Inflammatory macrophage treated with lipopolysaccharide for 1 hour (primary cell): ENCODE measurements at places on chromosomes 16 and 17.

DNA sequence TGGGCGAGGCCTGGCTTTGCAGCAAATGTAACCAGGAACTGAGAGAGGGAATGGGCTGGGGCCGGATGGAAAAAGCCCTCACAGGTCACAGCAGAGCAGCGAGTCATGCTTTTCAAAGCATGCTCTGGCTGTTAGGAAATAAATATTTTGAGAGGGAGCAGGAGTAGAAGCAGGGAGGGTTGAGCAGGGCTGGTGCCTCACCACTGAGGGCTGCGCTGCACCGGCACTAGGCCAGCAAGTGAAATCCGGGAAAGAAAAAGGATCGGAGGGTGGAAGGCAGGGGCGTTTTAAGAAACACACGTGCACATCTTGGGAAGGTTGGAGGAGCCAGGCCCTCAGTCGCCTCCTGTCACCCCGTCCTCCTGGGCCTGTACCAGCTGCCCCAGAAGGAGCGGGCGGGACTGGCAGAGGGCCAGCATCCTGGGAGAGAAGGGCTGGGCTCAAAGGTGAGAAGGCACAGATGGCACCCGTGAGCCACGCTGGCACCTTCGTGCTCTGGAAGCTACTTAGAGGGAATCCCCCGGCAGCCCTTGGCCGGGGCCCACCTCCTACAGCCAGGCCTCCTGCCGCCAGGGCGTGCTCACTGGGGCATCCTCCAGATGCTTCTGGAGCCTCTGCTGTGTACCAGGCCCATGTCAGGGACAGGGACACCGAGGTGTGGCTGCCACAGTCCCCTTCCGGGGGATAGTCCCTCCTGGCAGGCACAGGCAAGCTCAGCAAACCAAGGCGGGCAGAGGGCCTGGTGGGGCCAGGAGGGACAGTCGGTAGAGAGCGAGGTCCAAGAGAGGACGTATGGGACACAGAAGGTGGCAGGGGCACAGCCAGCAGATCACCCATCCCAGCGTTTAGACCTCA is 71.5 kb upstream of the PLCG2 start:
- DNase-seq, result no peak

DNA sequence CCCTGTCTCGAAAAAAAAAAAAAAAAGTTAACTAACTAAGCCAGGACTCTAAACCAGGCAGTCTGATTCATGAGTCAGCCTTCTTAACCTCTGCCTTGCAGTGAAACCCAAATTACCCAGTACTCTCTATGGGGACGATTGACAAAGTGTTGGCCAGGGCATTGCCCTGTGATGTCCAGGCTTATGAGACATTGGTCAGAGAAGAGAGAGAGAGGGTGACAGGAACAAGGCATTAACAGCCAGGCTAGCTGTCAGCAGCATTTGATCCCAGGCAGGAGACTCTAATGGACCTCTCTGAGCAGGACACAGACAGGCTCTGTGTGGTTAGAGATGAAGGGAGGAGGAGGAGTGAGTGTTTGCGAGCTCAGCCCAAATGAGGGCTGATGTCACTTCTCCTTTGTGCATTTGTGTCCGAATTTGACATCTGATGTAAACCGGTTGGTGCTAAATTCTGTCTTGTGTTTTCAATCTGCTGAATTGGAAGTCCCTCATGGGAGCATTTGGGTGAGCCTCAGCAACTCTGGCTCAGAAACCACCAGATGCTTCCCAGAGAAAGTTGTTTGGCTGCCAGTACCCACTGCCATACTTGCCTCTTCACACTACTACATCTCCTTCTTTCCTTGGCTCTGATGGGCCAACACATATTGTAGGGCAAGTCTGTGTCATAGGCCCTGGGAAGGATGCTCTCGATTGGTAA is 4.3 kb upstream of the MYL4 start:
- DNase-seq, result peak; percentile 70

- no peak for DNase-seq
Observed at GRCh38 chr17:1108765-1109605, 70.8 kb downstream of the ABR start.

DNA sequence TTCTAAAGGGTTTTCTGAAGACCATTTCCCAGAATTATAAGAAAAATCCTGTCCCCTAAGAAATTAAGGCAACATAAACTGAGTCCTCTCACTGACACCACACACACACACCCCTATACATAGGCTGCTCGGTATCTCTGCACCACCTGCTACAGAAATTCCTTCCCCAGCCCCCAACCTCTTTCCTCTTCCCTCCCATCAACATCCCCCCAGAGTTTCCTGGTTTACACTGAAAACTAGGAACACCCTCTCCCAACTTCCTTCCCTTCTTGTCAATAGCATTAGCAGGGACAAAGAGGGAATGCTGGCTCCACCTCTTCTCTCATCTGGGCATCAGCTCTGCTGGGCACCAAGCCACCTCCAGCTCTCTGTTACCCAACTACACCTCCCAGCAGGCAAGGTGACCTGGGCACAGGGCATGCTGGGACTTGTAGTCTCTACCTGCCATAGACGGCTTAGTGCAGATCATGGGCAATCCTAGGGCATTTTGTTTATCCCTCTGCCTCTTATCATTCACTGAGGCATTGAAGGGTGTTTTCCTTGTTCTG is 15.7 kb downstream of the CAVIN1 start:
- no peak for DNase-seq

- DNase-seq, result no peak
Observed at GRCh38 chr17:8488491-8488890, 52.8 kb downstream of the NDEL1 start.

DNA sequence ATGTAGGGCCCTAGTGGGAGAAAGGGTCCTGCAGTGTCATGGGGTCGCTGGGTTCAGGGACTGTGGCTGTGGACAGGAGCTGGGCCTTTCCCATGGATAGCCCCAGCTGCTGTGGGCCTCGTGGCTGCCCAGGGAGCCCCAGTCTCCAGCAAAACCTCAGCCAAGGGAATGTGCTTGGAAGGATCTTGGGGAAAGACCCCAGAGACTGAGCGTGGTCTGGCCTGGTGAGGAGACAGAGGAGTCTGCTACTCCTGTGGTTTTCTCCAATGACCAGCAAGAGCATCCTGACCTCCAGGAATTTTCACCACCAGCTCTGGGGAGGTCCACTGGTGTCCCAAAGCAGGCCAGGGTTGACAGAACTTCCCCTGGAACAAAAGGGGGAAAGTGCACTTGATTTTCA is 42.3 kb downstream of the RNF112 start:
- no peak for DNase-seq

- DNase-seq, result no peak
Observed at GRCh38 chr17:41301204-41301790, 1.4 kb downstream of the KRTAP29-1 start.

GRCh38 chr17:71978435-71978834 is 142.4 kb upstream of the SOX9 start:
- no peak for DNase-seq

GRCh38 chr17:6035801-6036394 is 34.3 kb upstream of the WSCD1 start:
- no peak for DNase-seq

- no peak for DNase-seq
Observed at GRCh38 chr16:8236816-8237215, 353.5 kb downstream of the TMEM114 start.

- DNase-seq, result no peak
Observed at GRCh38 chr17:78265121-78265520, 33.7 kb downstream of the TMEM235 start.

DNA sequence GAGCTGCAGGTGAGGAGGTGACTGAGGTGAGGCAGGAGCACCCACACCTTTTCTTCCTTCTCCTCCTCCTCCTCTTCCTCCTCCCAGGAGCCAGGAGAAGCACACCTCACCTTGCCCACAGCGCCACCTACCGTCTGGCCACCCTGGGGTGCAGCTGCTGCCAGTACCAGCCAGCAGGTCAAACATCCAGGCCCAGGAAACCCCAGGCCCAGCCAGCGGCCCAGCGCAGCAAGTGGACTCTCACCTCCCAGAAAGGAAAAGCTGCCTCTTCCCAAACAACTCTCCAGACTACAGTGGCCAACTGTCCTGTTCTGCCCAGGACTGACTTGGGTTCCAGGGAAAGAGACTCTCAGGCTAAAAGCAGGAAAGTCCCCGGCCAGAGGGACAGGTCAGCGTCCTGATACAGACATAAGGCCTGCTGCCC is 22.7 kb downstream of the PEMT start:
- peak; percentile 59 for DNase-seq

GRCh38 chr17:38336838-38337237 is 6.9 kb downstream of the GPR179 start:
- DNase-seq, result no peak

DNA sequence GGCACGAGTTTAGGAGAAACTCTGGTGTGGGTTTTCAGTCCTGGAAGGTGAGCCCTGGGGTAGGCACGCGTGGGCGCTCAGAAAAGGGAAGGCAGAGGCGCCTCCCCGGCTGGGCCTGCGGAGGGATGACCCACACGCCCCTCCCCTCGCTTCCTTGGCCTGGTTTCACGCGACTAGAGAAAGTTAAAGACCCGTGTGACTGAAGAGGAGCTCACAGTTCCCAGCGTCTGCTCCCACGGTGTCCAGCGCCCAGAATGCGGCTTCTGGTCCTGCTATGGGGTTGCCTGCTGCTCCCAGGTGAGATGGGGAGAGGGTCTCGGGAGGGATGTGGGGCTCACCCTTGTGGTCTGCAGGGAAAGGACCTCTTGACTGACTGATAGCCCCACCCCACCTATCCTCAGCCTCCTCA is at the start of gene CD300LG:
TSS of gene CD300LG (plus strand) at position 214 of the 409 bp plus-strand sequence. CDS start at position 255, 41 bp downstream.
- peak; percentile 44 for DNase-seq

DNA sequence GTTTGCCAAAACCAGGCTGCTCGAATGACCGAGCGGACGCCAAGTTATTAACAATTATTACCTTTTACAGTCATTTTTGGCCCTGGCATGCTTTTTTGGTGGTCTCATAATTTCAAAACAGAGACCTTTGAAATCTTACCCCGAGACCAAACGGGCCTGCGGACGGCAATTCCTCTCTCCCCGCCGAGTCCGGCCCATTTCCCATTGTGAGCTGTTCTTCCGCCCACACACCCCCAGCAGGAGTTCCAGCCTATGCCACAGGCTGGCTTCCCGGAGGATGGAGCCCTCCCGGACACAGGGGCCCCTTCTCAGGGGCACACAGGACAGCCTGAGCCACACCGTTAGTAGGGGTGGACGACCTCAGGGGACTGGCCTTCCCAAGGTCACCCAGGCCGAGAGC is 130.7 kb downstream of the C16orf95 start:
- DNase-seq, result no peak

DNA sequence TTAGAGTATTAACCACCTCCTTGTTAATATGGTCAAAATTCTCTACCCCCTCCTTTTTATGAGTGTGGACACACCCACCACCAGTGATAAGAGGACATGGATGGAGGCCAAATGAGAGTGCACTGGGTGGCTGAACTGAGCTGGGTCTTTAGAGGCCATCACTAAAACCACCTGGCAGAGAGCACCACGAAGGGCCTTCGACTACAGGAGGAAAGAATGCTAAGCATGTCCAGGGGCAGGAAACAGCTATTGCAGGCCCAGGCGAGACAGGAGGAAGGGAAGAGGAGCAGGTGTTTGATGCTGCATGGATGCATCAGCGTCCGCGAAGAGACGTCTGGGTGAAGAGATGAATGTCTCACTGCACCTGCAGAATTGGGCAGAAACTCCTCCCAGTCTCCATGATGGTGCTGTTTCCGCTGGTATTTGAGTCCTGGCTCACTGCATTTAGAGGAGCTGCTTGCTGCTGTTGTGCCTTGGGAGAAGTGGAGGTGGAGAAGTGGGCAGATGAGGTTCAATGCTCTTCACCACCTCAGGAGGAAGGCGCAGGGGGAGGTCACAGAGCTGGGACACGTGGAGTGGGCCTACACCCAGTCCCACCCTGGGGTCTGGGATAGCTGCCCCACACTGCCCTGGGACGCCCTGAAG is 33.2 kb downstream of the SPHK1 start:
- no peak for DNase-seq

- DNase-seq, result no peak
Observed at GRCh38 chr17:3846437-3847164, 555 bp upstream of the NCBP3 start.

DNA sequence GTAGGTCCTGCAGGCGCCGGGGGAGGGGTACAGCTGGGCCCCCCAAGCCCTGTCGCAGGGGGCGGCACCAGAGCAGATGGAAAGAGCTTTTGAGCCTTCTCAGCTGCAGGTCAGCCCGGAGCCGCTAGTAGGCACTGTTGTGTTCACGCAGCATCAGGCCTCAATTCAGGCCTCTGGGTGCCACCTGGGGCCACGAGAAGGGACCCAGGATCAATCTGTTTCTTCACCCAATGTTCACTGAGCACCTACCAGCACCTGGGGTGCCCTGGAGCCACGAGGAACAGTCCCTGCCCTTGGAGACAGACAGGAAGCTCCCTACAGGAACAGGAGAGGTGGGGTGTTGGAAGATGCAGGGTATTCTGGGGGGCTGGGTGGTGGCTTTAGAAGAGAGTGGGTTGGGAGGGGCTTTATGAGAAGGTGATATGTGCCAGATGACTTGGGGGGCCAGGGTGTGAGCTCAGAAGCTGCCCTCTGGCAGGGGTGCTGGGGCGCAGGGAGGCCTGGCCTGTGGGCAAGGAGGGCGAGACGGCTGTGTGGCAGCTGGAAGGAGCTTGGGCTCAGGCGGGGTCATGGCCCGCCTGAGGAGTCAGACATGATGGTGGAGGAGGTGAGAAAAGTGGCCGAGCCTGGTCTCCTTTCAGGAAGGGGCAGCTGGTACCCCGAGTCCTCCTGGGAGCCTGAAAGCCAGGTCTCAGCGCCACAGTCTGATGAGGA is 121.9 kb upstream of the GSE1 start:
- DNase-seq, result peak; percentile 28

DNA sequence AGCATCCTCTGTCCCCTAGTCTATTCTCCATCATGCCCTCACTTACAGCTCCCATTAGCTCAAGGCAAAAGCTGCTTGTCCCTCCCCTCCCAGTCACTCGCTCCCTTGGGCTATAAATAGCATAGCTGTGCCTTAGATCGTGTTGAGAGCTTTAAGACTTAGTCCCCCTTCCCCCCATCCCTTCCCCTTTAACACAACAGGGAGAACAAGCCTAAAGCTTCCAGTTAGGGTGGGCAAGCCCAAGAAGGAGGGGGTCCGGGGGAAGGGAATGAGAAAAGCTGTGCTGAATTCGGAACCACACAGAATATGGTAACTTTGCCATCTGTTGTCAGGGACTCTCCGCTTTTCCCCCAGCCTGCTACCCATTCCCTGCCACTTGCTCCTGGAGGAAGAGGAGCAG is 4.9 kb upstream of the HIGD1B start:
- DNase-seq, result no peak

DNA sequence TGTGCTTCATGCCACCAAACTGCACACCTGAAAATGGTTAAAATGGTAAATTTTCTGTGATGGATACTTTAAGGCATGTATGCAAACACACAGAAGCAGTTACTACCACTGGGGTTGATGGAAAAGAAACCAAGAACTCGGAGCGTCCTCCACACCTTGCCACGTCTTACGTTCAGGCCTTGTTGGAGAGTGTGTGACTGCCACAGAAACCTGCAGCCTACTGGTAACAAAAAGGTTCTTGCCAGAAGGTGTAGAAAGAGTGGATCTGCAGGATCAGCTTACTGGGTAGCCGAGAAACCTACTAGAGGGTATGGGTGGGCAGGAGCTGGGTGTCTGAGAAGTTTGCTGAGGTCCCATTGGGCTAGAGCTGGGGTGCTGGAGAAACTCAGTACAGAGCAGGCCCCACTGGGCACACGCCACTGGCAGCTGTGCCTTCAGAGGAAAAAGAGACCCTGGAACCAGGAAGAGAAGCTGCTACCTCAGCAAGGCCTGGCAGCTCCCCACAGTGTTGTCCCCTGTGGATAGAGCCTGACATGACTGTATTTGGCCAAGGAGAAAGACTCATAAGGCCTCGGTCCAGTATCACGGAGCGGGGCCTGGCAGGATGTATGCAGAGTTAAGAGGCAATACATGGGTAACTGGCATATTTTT is 204.6 kb downstream of the SEC14L1 start:
- DNase-seq, result no peak

GRCh38 chr17:27469256-27469655 is 13.0 kb downstream of the KSR1 start:
- DNase-seq, result no peak
